Sigmoid colon (tissue), 7 donors: ENCODE measurements at places on chromosomes 1 and 21. TPM values are rescaled to one million over a fixed set of nuclear protein-coding genes. Genes with fewer than 3 reads are reported as not detected.

GRCh38 chr21:36171336-36171735, 14.7 kb downstream of the DOP1B start:
- no peak overlapping the region for H3K4me3 ChIP-seq
- DNase-seq = no peak
- H3K27ac ChIP-seq = no peak overlapping the region
- H3K36me3 ChIP-seq = peaks cover 17% of the 10 kb centered on the region

DNA sequence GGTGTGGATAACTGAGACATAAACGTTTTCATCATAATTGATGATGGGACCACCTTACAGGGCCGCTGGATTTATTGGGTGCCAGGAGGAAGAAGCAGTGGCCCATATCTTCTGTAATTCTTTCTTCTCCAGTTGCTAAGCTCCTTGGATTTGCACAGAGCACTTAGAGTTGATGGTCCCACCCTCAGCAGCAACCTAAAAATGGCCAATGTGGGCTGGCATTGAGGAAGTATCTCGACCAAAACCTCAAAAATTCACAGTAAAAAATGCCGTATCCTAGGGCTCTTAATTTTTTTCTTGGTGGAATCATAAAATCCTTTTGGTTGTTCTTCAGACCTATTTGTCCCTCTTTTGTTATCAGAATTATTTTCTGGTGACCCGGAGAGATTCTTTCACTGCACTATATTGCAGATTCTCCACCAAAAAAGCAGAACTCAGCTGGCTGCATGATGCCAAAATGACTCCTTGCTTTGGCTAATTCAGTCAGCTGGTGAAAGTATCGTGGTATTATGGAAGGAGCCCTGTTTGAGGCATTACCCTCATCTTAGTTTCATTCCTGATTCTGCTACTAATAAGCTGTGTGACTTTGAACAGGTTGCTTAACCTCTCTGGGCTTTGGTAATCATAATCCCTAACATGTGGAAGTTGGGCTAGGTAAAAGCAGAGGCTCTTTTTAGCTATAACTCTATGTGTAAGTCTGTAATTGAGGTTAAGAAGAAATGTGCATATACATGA, 27.6 kb downstream of the KIRREL1 start:
- H3K27ac ChIP-seq = peak overlapping the region; percentile 88
- H3K4me3 ChIP-seq = no peak overlapping the region
- peaks cover 92% of the 10 kb centered on the region for H3K4me1 ChIP-seq

DNA sequence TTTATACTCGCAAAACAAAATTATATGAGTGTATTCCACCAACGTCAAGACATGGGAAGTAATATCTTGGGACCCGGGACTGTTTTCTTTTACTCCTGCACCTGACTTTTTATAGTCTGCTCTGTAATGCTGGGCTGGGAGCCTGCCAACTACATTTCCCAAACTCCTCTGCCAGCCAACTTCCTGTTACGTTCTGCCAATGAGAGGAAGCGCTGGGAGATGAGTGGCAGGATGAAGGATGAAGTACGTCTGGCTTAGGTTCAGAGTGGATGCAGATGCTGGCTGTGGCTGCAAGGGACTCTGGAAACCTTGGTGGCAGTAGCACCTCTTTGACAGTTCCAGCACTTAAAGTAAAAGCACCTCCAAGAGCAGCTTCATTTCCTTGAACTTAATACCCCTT, 59.6 kb downstream of the USP24 start:
- H3K4me3 ChIP-seq = no peak overlapping the region
- peaks cover 9% of the 10 kb centered on the region for H3K36me3 ChIP-seq
- no peak overlapping the region for H3K27ac ChIP-seq
- no peaks in the 10 kb centered on the region for H3K4me1 ChIP-seq

DNA sequence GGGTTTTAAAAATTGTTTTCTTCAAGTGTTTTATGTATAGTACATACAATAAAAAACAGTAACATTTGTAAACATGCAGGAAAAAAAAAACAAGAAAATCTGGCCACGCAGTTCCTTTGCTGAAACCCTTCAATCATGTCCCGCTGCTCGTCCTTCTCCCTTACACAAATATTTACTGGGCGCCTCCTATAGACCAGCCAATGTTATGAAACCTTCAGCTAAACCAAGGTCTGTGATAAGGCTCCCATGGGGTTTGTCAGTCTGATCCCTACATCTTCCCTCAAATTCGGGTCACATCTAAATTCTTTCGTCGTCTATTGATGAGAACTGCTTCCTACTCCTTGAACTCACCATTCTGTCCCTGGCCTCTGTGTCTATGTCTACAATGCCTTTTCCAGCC, 583.9 kb downstream of the SMYD3 start:
- H3K4me3 ChIP-seq = no peak overlapping the region
- no peaks in the 10 kb centered on the region for H3K36me3 ChIP-seq
- H3K4me1 ChIP-seq = no peaks in the 10 kb centered on the region
- no peaks in the 10 kb centered on the region for H3K27me3 ChIP-seq
- H3K27ac ChIP-seq = no peak overlapping the region

The PYCR2 gene
- total RNA-seq = 40.5 TPM

DNA sequence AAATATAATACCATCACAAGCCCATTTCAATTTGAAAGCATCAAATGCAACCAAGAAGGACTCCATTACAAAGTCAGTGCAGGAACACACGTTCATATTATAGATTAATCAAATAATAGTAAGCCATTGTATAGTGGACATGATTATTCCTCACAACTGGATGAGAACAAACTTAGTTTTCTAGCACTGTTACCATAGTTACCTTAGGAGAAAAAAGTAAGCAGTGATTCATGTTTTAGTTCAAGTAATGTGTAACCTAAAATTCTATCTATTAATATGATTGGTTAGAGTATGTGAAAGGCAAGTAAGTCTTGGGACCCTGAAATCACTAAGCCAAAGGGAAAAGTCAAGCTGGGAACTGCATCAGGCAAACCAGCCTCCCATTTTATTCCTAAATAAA, 15.2 kb downstream of the SSX2IP start:
- H3K36me3 ChIP-seq = no peaks in the 10 kb centered on the region
- no peaks in the 10 kb centered on the region for H3K27me3 ChIP-seq
- no peak overlapping the region for H3K27ac ChIP-seq
- H3K4me1 ChIP-seq = no peaks in the 10 kb centered on the region

The INAVA gene
- total RNA-seq = 0.33 TPM

- no peak overlapping the region for H3K4me3 ChIP-seq
- no peak for DNase-seq
- no peaks in the 10 kb centered on the region for H3K27me3 ChIP-seq
- no peaks in the 10 kb centered on the region for H3K36me3 ChIP-seq
- peak overlapping the region; percentile 81 for H3K27ac ChIP-seq
Measured at GRCh38 chr1:164768619-164769018, 209.6 kb downstream of the PBX1 start.

The PLA2G2F gene
- not detected for total RNA-seq

- no peaks in the 10 kb centered on the region for H3K4me1 ChIP-seq
- no peak overlapping the region for H3K27ac ChIP-seq
- H3K4me3 ChIP-seq = no peak overlapping the region
- no peaks in the 10 kb centered on the region for H3K27me3 ChIP-seq
- DNase-seq = no peak
- no peaks in the 10 kb centered on the region for H3K36me3 ChIP-seq
Measured at GRCh38 chr21:25188677-25189079, 418.6 kb downstream of the MRPL39 start.

DNA sequence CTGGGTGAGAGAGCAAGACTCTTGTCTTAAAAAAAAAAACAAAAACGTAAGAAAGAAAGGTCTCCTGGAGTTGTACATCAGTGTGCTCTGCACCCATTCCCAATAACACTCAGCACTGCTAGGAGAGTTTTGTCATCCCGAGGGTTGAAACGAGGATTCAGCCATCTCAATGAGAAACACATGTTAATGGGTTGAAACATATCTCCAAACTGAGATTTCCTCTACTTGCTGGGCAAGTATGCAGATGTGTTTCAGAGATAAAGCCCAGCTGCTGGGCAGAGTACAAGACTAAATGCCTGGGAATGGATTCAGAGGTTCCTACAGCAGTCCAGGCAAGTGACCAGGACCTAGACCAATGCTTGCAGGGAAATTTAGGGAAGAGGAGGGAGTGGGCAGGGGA, 2.6 kb upstream of the MFN2 start:
- H3K36me3 ChIP-seq = peaks cover 38% of the 10 kb centered on the region
- H3K4me1 ChIP-seq = no peaks in the 10 kb centered on the region
- no peak overlapping the region for H3K4me3 ChIP-seq
- no peaks in the 10 kb centered on the region for H3K27me3 ChIP-seq
- no peak overlapping the region for H3K27ac ChIP-seq

DNA sequence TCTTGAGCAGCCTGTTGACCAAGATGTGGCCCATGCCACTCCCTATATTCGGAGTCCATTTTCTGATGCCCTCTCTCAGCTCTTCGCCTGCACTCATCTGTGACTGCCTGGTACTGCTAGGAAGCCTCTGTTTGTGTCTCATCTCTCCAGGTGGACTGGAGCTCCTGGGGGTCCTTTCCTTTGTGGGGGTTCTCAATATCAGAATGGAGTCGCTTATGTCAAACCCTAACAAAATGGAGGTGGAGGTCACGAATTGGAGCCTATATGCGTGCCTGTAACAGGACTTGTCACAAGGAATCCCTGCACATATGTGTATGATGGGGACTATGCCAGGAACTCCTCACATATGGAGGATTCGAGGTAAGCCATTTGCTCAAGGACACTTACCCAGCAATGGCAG, 46.7 kb upstream of the ATP5PO start:
- H3K27ac ChIP-seq = no peak overlapping the region
- no peak overlapping the region for H3K4me3 ChIP-seq

The WNT3A gene
- total RNA-seq = not detected

DNA sequence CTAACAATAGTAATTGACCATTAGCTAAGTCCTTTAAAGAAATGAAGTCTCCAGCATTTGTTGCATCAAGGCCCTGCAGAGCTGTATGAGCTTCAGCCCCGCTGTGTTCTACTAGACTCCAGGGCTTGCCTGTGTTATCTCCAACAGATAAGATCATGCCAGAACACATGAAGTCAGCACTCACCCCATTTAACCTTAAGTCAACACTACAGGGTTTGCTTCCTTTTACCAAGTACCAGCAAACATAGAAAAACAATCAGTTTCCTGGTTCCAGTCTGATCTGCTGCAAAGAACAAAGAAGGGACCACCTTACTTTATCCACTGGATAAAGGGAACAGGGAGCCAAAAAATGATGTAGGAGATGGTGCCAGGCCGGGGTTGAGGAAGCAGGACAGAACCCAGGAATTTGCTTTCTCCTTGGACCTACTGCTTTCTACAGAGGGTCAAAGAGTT, 41.3 kb upstream of the ENAH start:
- no peaks in the 10 kb centered on the region for H3K36me3 ChIP-seq
- H3K27me3 ChIP-seq = no peaks in the 10 kb centered on the region
- H3K4me3 ChIP-seq = no peak overlapping the region
- peaks cover 8% of the 10 kb centered on the region for H3K4me1 ChIP-seq

The CD5L gene
- total RNA-seq = not detected

The MNDA gene
- total RNA-seq = 7.7 TPM

DNA sequence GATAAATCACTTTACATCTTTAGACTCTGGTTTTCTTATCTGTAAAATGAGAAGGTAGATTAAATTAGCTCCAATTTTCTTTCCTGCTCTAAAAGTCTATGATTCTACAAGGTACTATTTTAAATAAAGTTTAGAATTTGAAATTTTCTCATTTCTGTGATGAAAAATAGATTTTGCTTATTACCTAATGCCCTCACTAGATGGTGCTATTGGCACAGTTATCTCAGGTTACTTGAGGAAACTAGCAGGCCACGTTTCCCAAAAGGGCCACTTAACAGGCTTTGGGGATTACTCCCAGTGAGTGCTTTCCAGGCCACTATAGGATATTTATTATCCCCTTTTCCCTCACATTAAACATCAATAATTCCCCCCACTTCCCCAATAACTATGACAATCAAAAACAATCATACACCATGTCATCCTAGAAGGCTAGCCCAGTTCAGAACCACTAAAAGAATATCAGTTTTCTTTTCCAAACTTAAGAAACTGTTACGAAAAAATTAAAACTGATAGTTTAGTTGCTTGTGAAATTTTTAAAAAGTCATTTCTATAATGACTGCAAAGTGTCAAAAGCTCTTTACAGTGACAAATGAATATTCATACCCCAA, 30.6 kb downstream of the OMA1 start:
- H3K4me1 ChIP-seq = no peaks in the 10 kb centered on the region
- no peaks in the 10 kb centered on the region for H3K27me3 ChIP-seq
- no peaks in the 10 kb centered on the region for H3K36me3 ChIP-seq
- no peak overlapping the region for H3K27ac ChIP-seq

DNA sequence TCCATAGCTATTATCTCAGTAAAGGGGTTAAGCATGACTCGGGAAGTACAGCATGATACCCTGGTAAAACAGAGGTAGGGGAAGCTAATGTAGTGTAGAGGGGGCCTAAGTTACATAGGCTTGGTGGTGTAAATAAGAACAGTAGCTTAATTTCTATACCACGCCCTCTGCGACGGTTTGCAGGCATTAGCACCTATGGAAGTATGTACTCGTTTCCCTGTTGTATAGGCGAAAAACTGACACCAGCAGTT, 470 bp upstream of the NAXE start:
- H3K4me1 ChIP-seq = no peaks in the 10 kb centered on the region
- H3K36me3 ChIP-seq = no peaks in the 10 kb centered on the region
- no peaks in the 10 kb centered on the region for H3K27me3 ChIP-seq
- DNase-seq = no peak

- H3K27ac ChIP-seq = no peak overlapping the region
- DNase-seq = no peak
- H3K36me3 ChIP-seq = peaks cover 4% of the 10 kb centered on the region
- no peaks in the 10 kb centered on the region for H3K4me1 ChIP-seq
Measured at GRCh38 chr1:243273506-243273905, 17.7 kb downstream of the SDCCAG8 start.

The SLC35F3 gene
- total RNA-seq = 0.28 TPM

GRCh38 chr21:14998784-14999183, 66.0 kb downstream of the NRIP1 start:
- no peaks in the 10 kb centered on the region for H3K27me3 ChIP-seq
- H3K4me1 ChIP-seq = peaks cover 32% of the 10 kb centered on the region
- H3K36me3 ChIP-seq = no peaks in the 10 kb centered on the region

The TBX15 gene
- not detected for total RNA-seq

DNA sequence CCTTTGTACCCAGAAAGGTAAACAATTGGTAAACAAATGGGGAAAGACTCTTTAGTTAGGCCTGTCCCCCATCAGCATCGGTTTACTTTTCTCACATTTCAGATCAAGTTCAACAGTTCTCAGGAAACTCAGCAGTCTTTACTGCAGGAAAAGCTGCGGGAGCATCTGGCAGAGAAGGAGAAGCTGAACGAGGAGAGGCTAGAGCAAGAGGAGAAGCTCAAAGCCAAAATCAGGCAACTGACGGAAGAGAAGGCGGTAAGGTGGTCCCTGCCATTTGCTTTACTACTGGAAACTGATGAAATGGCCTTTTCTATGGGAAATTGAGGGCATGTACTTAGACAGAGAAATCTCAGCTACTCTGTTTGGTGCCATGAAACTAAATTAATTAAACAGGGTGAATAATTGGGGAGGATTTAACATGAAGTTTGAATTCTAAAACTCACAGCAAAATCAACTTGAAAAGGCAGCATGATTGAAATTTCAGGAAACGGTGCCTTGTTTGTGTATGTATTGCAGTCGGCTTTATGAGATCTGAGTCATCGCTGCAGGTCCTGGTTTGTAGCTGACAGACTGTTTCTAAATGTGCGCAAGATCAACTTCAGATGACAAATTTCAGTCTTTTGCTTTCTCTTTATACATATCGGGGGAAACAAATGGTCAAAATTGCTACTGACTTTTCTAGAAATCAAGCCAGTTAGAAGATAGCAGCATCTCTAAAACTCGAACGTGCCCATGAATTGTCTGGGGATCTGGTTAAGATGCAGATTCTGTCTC, 67.9 kb upstream of the EFHD2 start:
- H3K4me1 ChIP-seq = peaks cover 57% of the 10 kb centered on the region
- no peaks in the 10 kb centered on the region for H3K27me3 ChIP-seq
- no peaks in the 10 kb centered on the region for H3K36me3 ChIP-seq
- no peak overlapping the region for H3K4me3 ChIP-seq
- H3K27ac ChIP-seq = peak overlapping the region; percentile 83
